ENCODE measurements at places on chromosomes 12 and 14.

DNA sequence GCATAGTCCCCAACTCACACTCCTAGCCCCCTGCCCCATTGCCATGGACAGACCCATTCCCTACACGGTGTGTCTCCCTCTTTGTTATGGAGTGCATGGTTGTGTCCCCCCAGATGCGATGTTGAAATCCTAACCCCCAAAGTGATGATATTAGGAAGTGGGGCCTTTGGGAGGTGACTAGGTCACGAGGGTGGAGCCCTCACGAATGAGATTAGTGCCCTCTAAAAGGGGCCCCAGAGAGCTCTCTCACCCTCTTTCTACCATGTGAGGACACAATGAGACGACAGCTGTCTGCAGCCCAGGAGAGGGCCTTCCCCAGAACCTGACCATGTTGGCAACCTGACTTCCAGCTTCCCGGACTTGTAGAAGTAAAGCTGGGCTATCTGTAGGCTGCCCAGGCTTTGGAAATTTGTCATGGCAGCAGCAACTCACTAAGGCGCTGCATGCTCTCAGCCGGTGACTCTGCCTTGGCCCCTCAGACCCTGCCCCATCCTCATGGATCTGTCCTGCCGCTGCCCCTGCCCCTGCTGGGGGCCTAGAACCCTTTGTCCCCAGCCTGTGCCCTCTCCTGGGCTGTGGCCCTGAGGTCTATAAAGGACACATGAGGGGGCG lies 318.1 kb upstream of the RTL1 start:
- no peak for DNase-seq

GRCh38 chr12:30691122-30691879 lies 4.4 kb downstream of the IPO8 start:
- no peak for DNase-seq

GRCh38 chr14:90383731-90384542 lies 12.9 kb upstream of the CALM1 start:
- DNase-seq, result peak; percentile 90

DNA sequence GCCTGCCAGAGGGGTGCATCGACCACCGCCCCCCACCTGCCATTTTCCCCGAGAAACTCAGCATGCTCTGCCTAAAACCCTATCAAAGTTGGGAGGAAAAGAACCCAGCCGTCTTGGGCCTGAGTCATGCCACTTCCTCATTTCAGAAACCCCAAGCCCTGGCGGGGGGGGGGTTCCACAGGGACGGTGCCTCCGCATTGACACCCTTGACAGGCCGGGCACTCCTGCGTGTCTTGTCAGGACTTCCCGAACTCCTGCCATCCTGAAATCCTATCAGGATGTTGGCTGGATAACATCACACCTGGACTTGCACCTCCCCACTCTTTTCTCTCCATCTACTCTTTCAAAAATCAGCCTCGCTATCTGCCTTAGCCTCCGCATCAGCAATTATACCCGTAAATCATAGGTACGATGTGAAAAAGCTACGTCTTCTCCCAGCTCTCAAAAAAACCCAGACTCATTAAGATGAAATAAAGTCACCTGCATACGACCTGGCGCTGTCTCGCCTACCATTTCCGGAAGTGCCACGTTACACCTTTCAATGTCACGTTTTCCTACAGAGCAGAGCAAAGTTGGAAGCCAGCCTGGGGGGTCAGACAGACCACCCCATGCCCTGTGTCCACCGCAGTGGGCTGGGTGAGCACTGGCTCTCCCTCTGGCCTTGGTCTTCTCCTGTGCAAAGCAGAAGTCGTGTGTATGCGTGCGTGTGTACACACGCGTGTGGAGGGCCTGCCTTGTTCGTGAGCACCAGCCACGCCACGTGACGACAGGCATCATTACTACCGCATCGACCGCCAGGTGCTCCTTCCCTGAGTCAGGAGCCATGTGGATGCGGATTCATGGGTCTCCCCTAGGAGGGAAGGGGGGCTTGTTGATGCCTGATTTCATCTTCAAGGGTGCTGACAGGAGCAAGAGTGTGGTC lies 96.7 kb downstream of the RFLNA start:
- peak; percentile 77 for DNase-seq

- no peak for DNase-seq
These were observed 12.6 kb downstream of the C12orf43 start for GRCh38 chr12:121003650-121004049.

DNA sequence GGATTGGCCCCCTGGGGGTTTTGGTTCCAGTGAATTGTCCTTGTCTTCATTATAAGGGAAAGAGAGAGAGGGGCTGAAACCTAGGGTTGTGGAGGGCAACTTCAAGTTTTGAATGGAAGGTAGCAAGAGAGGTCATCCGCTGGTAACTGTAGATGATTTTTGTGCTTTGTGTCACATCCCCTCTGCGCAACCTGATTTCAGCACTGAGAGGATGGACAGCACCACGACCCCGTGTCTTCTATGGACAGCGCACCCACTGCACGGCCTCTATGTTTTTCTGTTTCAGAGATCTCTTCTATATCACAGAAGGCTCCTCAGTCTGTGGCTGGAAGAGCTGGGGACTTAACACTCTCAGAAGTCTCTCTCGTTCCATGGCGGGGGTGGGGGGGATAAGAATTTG lies 127.0 kb upstream of the RPH3A start:
- DNase-seq, result peak; percentile 61

- no peak for DNase-seq
These were observed 456.9 kb upstream of the TMEM132C start for GRCh38 chr12:127810041-127810440.

DNA sequence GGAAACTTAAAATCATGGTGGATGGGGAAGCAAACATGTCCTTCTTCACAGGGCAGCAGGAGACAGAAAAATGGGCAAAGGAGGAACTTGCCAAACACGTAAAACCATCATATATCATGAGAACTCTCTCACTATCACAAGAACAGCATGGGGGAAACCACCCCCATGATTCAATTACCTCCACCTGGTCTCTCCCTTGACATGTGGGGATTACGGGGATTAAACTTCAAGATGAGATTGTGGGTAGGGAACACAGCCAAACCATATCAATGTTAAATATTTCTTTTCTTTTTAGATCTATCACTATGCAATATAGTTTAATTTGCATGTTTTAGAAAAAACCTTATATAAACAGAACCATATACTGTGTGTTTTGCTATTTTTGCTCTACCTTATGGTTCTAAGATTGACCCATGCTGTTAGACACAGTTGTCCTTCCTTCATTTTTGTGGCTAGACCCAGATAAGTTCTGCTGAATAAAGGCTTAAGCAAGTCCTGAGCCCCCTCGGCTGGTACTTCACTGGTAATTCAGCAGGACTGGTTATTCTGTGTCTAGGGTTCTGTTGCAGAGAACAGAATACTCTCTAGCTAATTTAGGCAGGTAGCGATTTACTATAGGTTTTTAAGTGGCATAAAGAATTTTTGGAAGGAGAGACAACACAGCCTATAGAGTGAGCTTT lies 253.7 kb upstream of the HMGA2 start:
- no peak for DNase-seq
